ENCODE measurements at places on chromosomes 1 and 21.

- no peak for DNase-seq
Observed at GRCh38 chr1:1181129-1181937, 7.7 kb downstream of the TTLL10 start.

- peak; percentile 59 for DNase-seq
Observed at GRCh38 chr1:25543425-25544242, at the start of gene LDLRAP1. TSS of gene LDLRAP1 (plus strand) at chr1:25543606. CDS start at chr1:25543699, 93 bp downstream.

DNA sequence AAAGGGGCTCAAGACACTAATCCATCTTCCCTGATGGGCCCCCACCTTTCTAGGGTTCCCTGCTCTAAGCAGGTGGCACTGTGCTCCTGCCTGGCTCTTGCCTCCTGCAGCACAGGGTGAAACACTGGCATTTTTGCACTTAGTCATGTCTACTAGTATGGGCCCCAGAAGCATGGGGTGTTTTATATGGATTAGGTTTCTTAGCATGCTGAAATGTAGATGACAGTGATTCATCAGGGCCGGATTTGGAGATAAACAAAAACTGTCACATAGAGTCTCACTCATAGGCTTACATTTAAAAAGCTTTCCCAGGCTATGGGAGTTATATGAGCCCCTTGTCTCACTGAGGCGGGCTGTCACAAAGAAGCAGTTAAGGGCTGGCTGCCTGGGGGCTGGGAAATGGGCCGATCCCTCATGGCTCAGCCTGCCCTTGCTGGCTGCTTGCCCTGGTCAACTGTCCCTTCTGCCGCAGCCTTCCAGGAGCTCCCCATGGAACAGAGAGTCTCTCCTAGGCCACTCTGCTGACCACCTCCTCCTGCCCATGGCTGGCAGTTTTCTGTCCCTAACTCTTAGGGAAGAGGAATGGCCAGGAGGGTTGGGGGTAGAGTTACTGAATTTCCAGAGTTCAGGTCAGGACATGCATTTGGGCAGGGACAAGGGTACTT, 6.5 kb downstream of the GALNT2 start:
- no peak for DNase-seq

DNA sequence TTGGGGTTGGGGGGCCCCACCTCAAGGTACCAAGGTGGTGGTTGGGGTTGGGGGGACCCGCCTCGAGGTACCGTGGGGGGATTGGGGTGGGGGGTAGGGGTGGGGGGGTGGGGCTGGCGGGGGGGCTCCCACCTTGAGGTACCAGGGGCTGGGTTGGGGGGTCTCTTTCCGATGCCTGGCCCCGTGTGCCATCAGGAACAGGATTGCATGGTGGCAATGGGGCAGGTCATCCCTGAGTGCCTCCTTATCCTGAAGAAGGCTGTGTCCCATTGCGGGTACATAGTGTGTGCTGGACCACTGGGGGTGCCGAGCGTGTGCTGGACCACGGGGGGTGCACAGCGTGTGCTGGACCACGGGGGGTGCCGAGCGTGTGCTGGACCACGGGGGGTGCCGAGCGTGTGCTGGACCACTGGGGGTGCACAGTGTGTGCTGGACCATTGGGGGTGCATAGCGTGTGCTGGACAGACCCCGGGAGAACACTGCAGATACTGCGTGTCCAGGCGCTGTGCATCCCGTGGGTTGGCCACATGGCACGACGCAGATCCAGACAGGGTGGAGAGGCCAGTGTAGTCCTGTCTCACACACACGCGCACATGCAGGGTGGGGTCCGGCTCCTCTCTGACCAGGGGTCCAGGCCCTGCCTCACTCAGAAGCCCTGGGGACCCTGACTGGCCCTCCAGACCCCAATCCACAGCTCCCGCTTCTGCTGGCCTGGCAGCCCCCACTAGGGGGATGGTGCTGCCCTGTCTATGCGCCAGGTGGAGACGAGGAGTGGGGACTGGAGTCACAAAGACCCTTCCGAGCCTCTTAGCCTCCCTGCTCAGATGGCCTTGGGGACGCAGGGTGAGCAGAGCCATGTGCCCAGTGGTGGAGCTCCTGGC, 4.2 kb downstream of the SCNN1D start:
- DNase-seq, result no peak

DNA sequence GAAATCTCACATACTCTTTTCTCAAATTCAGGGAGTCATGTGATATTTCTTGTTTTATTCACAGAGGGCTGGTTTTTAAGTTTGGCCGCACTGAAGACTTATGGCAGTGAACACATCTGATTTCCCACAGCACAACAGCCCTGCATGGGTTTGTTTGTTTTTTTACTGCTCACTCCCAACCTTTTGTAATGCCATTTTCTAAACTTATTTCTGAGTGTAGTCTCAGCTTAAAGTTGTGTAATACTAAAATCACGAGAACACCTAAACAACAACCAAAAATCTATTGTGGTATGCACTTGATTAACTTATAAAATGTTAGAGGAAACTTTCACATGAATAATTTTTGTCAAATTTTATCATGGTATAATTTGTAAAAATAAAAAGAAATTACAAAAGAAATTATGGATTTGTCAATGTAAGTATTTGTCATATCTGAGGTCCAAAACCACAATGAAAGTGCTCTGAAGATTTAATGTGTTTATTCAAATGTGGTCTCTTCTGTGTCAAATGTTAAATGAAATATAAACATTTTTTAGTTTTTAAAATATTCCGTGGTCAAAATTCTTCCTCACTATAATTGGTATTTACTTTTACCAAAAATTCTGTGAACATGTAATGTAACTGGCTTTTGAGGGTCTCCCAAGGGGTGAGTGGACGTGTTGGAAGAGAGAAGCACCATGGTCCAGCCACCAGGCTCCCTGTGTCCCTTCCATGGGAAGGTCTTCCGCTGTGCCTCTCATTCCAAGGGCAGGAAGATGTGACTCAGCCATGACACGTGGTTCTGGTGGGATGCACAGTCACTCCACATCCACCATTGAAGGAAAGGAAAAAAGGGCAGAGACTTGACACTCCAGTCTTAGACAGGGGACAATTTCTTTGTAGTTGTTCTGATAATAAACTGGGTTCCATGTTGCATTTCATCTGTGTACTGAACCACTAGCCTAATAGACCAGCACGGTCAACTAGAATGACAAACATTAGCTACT, 22.8 kb downstream of the TMEM50A start:
- DNase-seq, result no peak

DNA sequence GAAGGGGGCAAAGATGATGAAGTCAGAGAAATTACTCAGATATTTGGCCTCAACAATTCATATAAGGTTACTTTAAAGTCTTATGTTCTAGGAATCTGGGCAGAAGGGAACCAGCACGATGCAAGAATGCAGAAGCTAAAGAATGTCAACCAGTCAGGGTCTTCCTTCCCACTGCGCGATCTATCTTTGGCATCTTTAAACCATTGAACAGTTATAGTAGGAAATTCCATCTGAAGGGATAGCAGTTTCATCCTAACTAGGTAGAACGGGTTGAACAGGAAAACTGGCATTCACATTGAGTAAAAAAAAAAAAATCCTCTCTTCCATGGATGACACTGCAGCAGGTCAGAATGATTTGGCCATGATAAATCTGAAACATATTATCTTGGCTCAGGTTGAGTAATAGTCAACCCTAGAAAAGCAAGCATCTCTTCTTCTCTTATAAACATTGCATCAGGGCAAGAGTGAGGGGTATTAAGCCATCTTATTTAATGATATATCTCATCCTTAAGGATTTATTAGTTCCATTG, 6.3 kb downstream of the CRCT1 start:
- no peak for DNase-seq

Data from stimulated activated CD4-positive, alpha-beta T cell treated with anti-CD3 and anti-CD28 coated beads, Interleukin-1b, Interleukin-23, amount 100 ng/mL, for 24 hours (primary cell).